ENCODE measurements at places on chromosomes 2 and 18. TPM values are rescaled to one million over a fixed set of nuclear protein-coding genes. Genes with fewer than 3 reads are reported as not detected.

COL3A1 gene
- not detected for total RNA-seq

PLEKHM3 gene
- 11.3 TPM for total RNA-seq

LCT gene
- 0.06 TPM for total RNA-seq

RAMP1 gene
- total RNA-seq = not detected

GRCh38 chr2:217685255-217685605 is 317.6 kb downstream of the TNS1 start:
- DNase-seq = no peak

DNA sequence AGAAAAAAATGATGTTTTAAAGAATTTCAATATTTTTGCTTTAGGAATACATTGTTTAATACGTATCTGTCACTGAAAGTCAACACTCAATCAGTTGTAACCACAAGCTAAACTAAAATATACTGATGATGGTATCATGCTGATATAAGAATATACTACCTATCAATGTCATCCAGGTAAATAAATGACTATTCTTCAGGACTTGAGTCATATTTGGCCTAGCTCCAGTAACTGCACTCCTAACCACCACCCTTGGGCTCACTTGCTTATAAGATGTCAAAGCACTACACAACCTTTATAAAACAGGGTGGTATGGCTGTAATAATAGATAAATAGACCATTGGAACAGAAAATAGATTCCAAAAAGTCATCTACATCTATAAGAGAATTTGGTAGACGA is 48.8 kb downstream of the RND3 start:
- no peak for DNase-seq

DNA sequence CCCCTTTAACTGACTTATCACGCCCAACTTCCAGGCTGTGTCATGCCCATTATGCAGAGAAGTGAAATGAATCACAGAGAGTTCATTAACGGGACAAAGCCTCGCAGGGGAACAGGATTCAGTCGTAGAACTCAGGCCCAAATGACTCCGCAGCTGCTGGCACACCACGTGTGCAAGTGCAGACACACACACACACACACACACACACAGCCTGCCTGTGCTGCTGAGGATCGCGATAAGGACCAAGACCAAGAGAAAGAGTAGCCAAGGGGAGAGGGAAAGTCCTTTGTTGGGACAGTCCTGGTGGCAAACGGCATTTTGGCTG is 90.0 kb upstream of the TAF1B start:
- DNase-seq = peak; percentile 11

DNA sequence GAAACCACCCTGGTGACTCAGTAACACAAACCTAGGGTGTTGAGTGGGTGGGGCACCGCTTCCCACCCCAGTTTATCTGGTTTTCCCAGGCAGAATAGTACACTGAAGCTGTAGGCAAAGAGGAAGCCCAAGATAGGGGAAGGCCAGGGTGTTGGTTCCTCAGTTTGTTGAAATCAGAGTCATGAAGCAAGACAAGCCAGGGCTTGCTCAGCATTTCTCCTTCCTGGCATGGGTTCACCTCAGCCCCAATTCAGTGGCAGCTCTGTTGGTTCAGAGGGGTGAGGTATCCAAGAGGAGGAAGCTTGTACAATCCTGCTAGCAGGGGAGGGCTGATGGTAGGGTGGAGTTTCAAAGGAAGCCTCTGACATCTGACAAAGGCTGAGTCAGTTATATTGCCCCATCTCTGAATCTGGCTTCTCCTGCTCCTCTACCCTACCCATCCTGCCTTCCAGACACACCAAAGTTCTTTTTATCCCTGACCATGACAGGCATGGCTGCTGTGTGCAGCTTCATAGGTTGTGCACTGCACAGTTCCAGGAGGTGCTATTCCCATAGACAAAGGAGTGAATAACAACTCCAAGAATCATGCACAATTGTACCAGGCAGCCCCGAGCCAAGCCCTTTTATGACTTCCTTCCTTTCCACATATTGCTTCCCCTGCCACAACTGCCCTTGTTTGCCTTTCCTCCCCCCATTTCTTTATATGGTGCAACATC is 24.9 kb upstream of the RAB10 start:
- DNase-seq = no peak

TLX2 gene
- not detected for total RNA-seq

RAB6D gene
- not detected for total RNA-seq

GRCh38 chr18:65817178-65817577 is 66.4 kb downstream of the CDH7 start:
- DNase-seq = no peak

LIMS3 gene
- not detected for total RNA-seq

All from CD8-positive, alpha-beta T cell (primary cell).